Panc1 (cell line): ENCODE measurements at places on chromosomes 12 and 14. TPM values are rescaled to one million over a fixed set of nuclear protein-coding genes. Genes with fewer than 3 reads are reported as not detected.

BCAT1 gene
- 5.8 TPM for total RNA-seq

RPGRIP1 gene
- total RNA-seq: 0.28 TPM

GRCh38 chr12:104938371-104938770 is 19.7 kb downstream of the SLC41A2 start:
- no peak overlapping the region for H3K27ac ChIP-seq
- no peaks in the 10 kb centered on the region for H3K27me3 ChIP-seq
- no peak for DNase-seq
- no peaks in the 10 kb centered on the region for H3K36me3 ChIP-seq
- no peak overlapping the region for H3K4me3 ChIP-seq

GRCh38 chr14:54651649-54652048 is 84.7 kb downstream of the SAMD4A start:
- H3K27me3 ChIP-seq: no peaks in the 10 kb centered on the region
- peak overlapping the region; percentile 98 for H3K27ac ChIP-seq
- H3K4me3 ChIP-seq: no peak overlapping the region

TMCC3 gene
- total RNA-seq: 0.92 TPM
